ENCODE measurements at places on chromosomes 2 and 18.

DNA sequence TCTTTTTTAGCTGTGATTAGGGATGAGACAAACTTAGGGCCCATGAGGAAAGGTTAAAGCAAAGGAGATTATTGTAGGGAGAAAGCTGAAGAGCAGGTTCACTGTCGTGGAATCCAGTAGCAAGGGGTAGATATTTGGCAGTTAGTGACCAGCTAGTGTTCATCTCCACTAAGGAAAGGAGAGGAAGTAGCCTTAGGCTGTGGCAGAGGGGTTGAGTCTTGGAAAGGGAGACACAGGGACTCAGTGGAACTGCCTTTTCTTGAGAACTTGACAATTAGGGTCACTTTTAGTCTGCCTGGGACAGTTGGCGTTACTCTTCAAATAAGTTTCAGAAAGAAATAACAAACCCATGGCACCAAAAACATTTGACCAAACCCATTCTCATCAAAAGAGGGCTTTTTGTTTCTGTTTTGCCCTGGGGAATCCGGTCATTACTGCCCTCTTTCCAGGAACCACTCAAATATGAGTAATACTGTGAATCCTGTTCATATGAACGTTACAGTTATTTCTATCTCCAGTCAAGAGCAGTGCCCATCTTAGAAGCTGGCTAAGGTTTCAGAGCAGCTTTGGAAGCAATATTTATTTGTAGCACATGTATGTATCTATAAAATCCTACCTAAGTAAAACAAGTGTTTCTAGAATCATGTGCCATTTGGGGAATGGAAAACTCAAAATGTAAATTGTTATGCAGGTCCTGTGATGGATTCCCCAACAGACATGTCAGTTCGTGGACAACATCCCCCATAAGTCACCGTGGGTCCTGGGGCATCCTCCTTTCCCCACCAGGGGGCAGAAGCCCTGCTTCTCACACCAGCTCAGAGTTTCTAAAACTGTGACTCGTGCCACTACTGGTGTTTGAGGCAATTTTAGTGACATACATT is 77.3 kb upstream of the PHLPP1 start:
- peak; percentile 2 for DNase-seq

GRCh38 chr2:152867397-152867796 is 149.0 kb downstream of the ARL6IP6 start:
- DNase-seq, result no peak

GRCh38 chr18:9094307-9095226 is 7.9 kb upstream of the NDUFV2 start:
- DNase-seq, result no peak

DNA sequence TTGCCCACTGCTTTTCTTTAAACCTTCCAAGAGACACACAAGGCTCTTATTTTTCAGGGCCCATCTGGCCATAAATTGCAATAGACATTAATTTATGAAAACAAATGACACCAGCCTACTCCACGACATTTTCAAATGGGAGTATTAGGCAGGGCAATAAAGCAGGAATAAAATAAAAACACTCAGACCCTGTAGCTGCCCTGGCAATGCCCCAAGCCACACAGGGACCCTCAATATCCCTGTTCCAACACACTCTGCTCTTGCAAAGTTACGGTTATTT is 550.8 kb upstream of the TNP1 start:
- DNase-seq, result no peak

- DNase-seq, result no peak
Observed at GRCh38 chr18:12783524-12783923, 80.7 kb downstream of the PSMG2 start.

- no peak for DNase-seq
Observed at GRCh38 chr2:215401896-215402379, 33.9 kb downstream of the FN1 start.

DNA sequence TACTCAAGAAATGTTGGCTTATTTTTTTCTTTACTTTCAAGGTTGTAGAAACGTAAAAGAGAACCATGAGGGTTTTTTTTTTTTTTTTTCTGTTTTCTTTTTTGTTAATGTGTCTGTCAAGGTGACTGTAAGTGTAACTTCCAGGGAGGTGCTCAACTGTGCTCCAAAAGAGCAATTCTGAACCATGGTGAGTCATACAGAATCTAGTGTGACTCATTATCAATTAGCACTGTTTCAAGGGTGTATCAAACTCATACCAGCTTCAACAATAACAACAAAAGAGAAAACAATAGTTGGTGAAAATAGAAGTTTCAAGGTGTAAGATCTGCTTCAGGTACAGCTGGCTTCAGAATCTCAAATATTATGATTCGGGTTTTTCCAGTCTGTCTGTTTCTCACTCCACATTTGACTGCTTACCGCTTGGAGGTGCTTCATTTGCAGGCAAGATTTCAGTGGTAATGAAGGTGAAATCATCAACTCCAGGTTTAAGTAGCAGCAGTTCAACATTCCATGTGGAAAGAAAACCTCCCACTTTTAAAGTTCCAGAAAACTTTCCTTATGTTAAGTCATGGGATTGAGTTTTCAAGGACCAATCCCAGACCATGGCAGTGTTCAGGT is 850.6 kb downstream of the CNTNAP5 start:
- DNase-seq, result no peak

GRCh38 chr2:79670198-79670597 is 157.3 kb downstream of the CTNNA2 start:
- no peak for DNase-seq

- no peak for DNase-seq
Observed at GRCh38 chr2:101089419-101089818, 61.8 kb downstream of the TBC1D8 start.

GRCh38 chr2:42693013-42693615 is 70.8 kb downstream of the OXER1 start:
- no peak for DNase-seq

DNA sequence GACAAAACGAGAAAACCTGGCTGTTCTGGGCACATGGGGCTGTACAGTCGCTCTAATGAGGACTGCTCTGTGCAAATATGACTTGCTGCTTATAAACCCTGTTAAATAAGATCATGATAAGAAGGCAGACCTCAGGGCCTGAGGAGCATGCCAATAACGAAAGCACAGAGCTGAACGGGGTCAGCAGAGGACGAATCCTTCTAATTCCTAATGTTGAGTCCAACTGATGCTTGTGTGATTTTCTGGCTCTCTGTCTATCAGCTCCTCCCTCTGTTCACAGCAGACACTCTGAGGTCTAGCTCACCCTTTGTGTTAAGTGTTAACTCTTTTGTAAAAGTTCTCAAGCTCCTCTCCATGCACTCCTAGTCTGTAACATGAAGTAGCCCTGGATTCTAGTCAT is 167.2 kb upstream of the REV1 start:
- no peak for DNase-seq

- no peak for DNase-seq
Observed at GRCh38 chr2:154694881-154695280, 3.6 kb upstream of the KCNJ3 start.

Data from activated naive CD4-positive, alpha-beta T cell (primary cell).